NCI-H2171 treated with DMSO at 0.1 percent for 48 hours (cell line): ENCODE measurements at places on chromosomes 4 and X.

- no peak for DNase-seq
These were observed 692.5 kb downstream of the CENPC start for GRCh38 chr4:66852843-66853242.

DNA sequence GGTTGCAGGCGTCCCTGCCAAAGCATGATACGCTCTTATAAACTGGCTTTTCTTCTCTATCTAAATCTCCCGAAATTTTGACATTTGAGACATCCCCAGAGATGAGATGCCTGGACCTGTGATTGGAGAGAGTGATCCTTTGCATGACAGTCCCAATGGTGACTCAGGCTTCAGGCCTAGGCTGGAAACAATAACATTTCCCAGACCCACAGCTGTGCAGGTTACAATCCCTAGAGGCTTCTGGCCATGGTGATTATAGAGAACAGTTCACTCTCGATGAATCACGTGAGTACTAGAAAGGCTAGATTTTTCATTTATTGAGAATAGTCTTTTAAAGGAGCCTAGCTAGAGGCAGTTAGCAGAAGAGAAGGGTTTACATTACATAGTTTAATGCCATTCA lies 75.9 kb downstream of the SPATA18 start:
- DNase-seq, result peak; percentile 86

DNA sequence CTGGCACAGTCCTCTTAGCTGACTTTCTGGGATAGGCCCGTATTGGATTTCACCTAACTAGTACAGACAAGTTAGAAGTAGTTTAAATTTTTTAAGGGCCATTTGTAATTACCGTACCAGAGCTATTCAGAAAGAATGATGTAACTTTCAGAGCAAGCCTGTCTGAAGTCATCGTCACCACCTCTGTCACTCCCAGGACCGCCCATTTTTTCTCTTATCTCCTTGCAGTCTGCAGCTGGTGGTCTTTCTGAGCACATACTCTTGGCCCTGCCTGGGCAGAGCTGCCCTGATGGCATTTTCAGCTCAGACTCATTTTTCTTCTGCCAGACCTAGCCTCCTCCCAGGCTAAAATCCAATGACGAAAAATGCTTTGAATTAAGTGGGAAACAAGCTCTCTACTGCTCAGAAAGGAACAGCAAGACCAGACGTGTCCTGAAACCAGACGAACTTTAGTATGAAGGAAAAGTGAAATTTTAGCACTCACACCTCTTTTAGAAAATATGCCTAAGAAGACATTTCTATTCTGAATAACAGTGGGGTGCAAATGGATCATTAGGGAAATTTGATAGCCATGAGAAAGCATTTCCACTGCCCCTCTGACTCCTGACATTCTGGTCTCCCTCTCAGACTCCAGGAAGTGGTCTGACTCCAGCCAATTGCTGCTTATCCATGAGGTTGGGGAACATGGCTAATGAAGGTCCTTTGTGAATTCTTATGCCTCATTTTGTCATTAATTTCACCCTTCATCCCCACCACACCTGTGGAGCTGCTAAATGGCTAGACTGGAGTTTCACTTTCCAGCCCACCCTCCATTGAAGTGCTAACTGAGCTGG lies 162.4 kb upstream of the GYPA start:
- no peak for DNase-seq

- DNase-seq, result no peak
These were observed 182.8 kb upstream of the MAP3K15 start for GRCh38 chrX:19698122-19698521.

DNA sequence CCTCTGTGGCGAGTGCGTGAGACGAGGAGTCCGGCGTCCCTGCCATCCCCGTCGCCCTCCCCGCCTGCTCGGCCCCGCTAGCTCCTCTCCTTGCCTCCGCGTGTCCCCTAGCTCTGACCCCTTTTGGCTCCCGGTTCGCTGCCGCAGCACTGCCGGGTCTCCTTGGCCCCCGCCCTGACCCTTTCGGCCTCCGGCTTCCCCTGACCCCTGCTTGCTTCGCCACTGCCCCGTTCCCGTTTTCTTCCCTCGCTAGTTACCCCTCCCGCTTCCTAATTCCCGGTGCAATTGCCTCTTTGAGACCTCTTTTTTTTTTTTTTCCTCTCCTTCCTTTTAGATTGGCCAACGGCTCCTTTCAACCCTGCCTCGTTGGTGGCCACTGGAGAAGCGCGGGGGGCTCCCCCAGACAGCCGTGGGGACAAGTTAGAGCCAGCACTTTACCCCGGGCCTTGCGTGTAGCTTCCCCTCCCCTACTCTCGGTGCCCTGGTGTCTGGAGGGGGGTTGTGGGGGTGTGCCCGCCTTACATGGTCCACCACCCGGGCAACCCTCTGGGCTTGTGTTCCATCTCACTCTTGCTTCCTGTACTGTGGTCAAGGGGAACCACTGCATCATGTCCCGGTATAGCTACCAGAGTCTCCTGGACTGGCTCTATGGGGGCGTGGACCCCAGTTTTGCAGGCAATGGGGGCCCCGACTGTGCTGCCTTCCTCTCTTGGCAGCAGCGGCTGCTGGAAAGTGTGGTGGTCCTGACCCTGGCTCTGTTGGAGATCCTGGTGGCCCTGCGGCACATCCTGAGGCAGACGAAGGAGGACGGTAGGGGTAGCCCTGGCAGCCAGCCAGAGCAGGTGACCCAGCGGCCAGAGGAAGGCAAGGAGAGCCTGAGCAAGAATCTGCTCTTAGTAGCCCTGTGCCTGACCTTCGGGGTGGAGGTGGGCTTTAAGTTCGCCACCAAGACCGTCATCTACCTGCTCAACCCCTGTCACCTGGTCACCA lies 548 bp downstream of the TMEM164 start:
- DNase-seq, result peak; percentile 6

DNA sequence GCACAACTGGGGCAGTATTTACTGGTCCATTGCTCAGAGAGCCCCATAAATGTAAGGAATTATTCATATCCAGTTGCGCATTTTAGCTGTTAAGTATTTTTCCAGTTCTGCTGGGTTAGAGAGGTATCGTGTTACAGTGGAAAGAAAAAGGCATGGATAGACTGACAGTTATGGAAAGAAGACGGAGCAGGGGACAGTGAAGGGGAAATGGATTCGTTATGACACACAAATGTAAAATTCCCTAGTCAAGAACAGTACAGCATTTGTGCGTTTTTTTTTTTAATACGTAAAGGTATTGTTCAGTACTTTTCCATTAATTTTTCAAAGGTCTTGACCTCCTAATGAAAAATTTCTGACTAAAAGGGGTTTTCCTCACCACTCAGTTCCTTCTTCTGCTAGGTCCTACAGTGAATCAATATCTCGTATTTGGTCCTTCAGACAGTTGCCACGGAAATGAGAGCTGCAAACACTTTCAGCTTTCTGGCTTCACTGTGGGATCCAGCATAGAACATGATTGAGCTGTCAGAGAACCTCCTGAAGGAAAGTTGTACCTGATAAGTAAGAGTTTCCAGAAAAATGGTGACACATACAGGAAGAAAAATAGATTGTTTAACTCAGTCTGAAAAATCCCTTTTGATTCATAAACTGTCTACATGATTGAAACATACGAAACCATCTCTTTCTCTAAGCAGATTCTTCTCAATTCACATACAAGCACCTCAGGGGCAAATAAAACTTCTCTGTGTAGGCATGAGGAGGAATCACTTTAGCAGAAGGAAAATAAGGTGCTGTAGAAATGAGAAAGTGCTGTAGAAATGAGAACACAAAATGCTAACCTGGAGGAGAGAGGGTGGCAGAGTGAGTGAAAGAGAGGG lies 21.8 kb upstream of the BBS12 start:
- DNase-seq, result no peak

- DNase-seq, result no peak
These were observed 42.9 kb downstream of the DCTD start for GRCh38 chr4:182874304-182874751.

- DNase-seq, result no peak
These were observed 27.5 kb upstream of the PLCXD1 start for GRCh38 chrX:253451-254297.

- DNase-seq, result no peak
These were observed 30.8 kb downstream of the SLITRK2 start for GRCh38 chrX:145848448-145848847.
